NCI-H510A (cell line): ENCODE measurements at places on chromosomes 4 and X.

DNA sequence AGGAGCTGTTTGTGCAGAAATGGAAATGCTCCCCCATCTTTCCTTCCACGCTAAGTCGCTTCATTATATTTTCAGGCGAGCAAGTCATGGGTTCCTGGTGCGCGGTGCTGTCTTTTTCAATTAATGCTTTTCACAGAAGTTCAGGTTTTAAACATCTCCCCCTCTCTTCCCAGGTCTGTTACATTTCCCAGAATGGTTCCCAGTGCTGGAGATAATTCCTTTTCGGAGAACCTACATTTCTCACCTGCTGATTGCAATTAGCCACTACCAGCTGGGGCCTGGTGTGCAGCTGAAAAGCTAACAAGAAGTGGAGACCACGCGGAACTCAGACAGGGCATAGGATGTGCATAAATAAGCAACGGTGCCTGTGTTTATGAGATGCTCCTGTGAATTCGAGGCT is 217.8 kb downstream of the MID1IP1 start:
- DNase-seq = no peak

GRCh38 chr4:40255393-40256281 is 58.8 kb downstream of the RHOH start:
- peak; percentile 10 for DNase-seq

- DNase-seq = no peak
These were observed 49.2 kb upstream of the PRSS48 start for GRCh38 chr4:151227731-151228130.

DNA sequence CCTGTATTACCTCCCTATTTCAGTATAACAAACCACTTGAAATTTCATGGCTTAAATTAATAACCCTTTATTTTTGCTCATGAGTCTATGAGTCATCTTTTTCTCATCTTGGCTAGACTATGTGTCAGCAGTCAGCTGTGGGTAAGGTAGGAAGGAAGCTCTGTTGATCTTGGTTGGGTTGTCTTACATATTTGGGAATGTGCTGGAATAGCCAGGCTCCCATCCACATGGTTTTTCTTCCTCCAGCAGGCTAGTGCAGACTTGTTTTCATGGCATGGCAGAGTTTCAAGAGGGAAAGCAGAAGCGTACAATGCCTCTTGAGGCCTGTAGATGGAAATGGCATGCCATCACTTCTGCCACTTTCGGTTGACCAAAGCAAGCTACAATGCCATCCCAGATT is 89.7 kb downstream of the LINC00632 start:
- no peak for DNase-seq

GRCh38 chr4:189294574-189294973 is 646.1 kb upstream of the FRG1 start:
- no peak for DNase-seq

DNA sequence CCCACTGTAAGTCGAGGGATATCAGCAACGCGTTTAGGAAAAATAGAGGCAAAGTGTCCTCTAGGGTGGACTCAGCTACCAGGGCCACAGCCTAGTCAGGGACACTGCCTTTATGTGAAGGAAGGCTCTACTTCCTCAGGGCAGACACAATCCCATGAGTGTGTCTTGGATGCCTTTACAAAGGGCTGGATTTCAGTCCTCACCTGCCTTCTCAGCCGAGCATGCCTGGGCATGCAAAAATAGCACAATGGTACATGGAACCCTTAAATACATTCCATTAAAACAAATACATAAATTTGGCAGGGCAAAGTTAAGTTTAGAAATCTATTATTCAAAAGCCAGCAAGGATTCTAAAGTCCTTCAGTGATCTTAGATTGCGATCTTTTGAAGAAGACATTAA is 51.1 kb downstream of the DMD start:
- DNase-seq = no peak

DNA sequence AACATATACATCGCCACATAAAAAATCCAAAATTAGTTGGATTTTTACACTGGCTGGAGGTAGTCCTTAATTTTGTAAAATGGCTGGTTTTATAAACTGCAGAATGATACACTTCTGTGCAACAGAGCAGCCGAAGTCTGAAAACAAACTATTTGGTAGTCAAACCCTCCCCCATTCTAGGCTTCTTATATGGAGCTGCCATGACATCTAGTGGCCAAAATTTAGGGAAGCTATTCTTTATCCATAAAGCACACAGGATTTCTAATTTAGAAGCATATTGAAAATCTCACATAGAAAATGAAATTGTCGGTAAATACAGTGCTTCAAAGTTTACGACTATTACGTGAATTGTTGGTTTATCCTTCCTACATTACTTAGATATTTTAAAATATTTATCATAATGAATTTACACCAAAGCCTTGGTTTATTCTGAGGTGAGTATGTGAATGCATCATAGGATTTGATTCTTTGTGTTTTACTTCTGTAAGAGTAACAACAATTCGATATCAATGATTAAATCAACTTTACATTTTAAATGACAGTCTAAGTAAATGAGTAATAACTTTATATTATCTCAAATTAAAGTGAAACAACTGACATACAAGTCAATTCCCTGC is 113.4 kb upstream of the FAM241A start:
- no peak for DNase-seq

GRCh38 chr4:121656269-121656641 is 40.5 kb downstream of the ANXA5 start:
- DNase-seq = peak; percentile 7

DNA sequence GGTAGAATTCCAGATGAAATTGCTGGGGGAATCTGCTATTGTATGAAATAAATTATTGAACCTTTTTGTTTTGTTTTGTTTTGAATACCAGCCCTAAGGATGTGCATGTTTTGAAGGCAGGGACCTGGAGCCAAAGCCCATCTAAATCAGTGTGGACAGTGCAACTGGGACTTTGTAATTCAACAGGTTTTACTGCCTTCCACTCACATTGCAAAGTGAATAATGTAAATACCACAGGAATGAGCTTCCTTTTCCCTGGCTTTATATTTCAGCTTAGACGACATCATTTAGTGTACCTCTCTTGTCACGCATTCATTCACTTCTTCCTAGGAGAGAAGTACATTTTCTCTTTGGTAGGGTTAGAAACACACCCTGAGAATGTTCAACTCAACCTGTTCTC is 795.0 kb downstream of the CENPC start:
- DNase-seq = no peak

- no peak for DNase-seq
These were observed 476.3 kb downstream of the CCSER1 start for GRCh38 chr4:90603540-90603939.
